Effector CD4-positive, alpha-beta T cell (primary cell): ENCODE measurements at places on chromosomes 6 and 20.

DNA sequence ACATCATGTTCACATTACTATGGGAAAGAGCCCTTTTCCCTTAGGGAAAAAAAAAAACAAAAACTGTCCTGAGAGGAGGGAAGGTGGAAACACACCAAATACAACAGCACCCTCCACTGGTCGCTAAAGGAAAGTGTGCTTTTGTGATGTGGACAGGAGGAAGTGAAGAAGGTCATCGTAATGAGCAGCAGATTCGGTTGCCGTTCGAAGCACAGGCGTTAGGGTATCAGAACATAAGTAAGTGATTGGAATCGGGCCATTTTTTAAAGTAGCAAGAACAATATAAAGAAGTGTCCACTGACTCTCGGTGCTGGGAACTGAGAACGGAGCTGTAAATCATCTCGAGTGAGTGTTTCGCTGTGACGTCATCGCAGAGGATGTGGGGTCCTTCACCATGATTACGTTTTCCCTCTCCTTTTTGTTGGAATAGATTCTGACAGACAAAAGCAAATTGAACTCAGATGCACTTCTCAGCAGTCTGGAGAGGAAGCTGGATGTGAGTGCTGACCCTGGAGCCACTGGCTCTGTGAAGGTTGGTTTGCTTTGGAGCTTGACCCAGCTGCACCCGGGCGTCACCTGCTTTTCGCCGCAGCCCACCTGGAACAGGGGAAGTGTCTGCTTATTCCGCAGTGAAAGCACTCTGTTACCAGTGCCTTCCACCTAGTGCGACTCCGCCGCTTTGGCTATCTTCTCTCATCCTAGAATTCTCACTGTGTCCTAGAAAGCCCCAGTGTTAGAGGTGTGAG is 203.6 kb upstream of the GMDS start:
- no peak for DNase-seq

DNA sequence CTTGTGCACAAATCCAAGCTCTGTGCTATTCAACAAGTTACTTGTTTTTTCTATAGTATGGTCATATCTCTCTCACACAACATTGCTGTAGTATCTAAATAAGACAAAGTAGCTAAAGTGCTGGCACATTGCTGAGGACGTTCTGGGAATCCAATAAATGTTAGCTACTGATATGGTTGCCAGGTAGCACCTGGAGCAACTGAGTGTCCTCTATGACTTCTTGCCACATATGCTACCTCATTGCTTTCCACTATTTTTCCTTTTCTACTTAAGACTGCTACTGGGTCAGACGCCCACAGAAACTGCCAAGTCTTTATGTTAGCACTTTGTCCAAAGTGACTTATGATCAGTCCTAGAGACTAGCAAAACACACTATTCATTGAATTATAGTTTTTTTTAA is 85.3 kb downstream of the SYCP2 start:
- DNase-seq = no peak

- DNase-seq = no peak
Observed at GRCh38 chr20:32522526-32522775, 62.7 kb downstream of the NOL4L start.

GRCh38 chr20:41140226-41141133 is 3.1 kb downstream of the PLCG1 start:
- no peak for DNase-seq

- no peak for DNase-seq
Observed at GRCh38 chr6:32096087-32096393, 13.1 kb downstream of the TNXB start.

- DNase-seq = no peak
Observed at GRCh38 chr6:157912326-157912725, 69.3 kb upstream of the SYNJ2 start.

GRCh38 chr6:44462797-44463727 is 75.6 kb downstream of the CDC5L start:
- no peak for DNase-seq

- DNase-seq = no peak
Observed at GRCh38 chr20:48224533-48225050, 439.3 kb upstream of the SULF2 start.

GRCh38 chr6:39791311-39791710 is 865 bp upstream of the DAAM2 start:
- no peak for DNase-seq

- DNase-seq = no peak
Observed at GRCh38 chr6:70282919-70283461, 19.9 kb downstream of the COL9A1 start.

DNA sequence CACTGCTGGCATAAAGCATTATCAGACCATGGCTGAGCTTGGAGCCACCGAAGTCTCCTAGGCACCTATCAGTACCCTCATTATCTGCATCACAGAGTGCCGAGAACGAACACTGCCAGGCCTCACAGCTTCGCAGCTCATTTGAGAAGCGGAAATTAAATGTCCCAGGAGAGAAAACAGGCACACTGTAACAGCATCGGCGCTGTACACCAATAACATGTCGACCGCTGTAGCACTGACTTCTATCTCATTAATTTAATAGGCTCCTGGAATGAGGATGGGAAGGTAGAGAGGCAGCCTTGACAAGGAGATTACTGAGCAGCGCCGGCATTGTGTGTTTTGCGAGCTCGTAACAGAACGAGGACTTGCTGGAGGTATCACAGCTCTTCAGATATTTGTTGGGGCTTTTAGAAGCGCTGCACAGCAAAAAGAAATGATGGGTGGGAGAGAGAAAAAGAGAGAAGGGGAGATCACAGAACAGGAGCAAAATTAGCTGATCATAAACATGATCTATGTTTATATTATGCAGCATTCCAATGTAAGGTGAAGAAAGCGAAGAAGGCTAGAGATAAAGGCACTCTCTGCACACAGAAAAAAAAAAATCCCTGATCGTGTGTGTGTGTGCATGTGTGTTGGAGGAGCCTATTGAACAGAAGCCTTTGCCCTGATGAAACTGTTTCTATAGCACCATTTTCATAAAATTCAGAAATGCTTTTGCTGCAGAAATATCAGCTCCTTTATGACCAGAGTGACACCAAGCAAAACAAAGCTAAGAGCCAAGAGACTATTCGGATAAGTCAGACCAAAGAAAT is 29.2 kb downstream of the ID4 start:
- DNase-seq = no peak

- no peak for DNase-seq
Observed at GRCh38 chr20:1468117-1468624, 1.5 kb upstream of the NSFL1C start.

GRCh38 chr6:54291738-54292137 is 16.5 kb upstream of the TINAG start:
- DNase-seq = no peak

- no peak for DNase-seq
Observed at GRCh38 chr6:40550202-40551101, 36.7 kb downstream of the LRFN2 start.

- DNase-seq = no peak
Observed at GRCh38 chr6:132020138-132020581, 69.0 kb upstream of the CCN2 start.

GRCh38 chr20:45087814-45088213 is 13.1 kb downstream of the KCNS1 start:
- DNase-seq = no peak

- DNase-seq = no peak
Observed at GRCh38 chr6:42158011-42158410, 15.2 kb upstream of the GUCA1A start.

DNA sequence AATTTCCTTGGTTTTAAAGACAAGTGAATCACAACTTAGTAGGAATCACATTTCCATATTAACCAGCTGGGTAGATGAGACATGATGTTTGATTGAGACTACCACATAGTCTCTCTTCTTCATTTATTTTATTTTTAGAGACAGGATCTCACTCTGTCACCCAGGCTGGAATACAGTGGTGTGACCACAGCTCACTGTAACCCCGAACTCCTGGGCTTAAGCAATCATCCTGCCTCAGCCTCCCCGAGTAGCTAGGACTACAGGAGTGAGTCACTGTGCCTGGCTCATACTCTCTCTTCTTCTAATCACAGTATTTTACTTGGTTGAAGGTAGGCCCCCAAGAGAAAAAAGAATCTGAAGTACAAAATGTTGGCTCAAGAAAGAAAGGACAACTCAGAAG is 80.2 kb upstream of the ASF1A start:
- DNase-seq = no peak

GRCh38 chr20:62457831-62458230 is 18.0 kb downstream of the GATA5 start:
- DNase-seq = no peak

- DNase-seq = no peak
Observed at GRCh38 chr6:48113130-48113529, 2.1 kb upstream of the PTCHD4 start.

DNA sequence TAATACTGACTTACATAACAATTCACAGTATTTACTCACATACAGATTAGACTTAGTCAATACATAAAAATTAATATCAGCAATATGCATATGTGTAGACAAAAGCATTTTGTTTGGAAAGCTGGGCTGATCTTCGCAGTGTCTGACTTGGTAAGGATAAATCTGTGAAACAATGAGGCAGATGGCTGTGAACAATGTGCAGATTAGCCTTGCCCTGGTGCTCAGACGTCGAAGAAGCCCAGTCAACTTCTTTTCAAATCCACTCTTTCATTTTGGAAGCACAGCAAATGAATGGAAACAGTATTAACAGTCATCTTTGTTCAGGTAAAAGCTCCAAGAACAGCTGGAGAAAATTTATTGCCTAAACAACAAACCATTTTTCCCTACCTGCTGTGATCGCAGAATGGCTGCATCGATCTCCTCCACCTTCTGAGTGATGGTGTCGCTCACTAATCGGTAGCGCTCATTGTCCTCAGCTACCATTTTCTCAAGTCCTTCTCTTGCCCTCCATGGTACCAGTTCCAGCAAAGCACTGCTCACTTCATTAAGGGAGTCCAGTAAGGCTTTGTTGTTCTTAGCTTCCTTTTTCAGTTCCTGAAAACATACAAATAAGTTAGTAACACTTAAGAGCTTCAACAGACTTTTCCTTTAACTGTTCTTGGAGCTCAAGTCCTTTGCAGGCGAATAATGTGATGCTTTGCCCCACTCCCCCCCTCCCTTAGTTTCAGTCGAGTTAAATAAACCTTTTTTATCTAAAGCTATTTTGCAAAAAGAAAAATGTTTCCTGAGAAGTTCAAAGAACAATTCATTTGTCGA is 116.5 kb downstream of the DST start:
- DNase-seq = no peak

- no peak for DNase-seq
Observed at GRCh38 chr20:62721511-62722370, 13.1 kb downstream of the NTSR1 start.

- no peak for DNase-seq
Observed at GRCh38 chr20:53595018-53595378, 1.4 kb upstream of the ZNF217 start.

DNA sequence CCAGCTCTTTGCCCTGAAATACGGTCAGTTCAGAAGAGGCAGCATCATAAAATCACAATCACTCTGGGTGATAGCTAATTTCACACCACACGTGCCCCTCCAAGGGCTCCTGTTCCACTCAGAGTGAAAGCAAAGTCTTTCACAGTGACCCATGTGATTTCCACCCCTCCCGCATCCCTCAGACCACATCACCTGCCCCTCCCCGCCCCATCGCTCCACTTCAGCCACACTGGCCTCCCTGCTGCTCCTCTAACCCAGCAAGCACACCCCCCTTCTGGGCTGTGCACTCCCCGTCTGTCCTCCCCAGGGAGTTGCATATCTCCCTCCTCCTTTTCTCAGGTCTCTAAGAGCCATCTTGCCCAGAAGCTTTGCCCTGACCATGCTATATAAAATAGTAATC is 74.5 kb downstream of the PSMG4 start:
- no peak for DNase-seq

- DNase-seq = no peak
Observed at GRCh38 chr6:121826156-121826810, 390.8 kb downstream of the GJA1 start.

- no peak for DNase-seq
Observed at GRCh38 chr20:29689411-29690225, 1567.8 kb upstream of the DEFB115 start.

DNA sequence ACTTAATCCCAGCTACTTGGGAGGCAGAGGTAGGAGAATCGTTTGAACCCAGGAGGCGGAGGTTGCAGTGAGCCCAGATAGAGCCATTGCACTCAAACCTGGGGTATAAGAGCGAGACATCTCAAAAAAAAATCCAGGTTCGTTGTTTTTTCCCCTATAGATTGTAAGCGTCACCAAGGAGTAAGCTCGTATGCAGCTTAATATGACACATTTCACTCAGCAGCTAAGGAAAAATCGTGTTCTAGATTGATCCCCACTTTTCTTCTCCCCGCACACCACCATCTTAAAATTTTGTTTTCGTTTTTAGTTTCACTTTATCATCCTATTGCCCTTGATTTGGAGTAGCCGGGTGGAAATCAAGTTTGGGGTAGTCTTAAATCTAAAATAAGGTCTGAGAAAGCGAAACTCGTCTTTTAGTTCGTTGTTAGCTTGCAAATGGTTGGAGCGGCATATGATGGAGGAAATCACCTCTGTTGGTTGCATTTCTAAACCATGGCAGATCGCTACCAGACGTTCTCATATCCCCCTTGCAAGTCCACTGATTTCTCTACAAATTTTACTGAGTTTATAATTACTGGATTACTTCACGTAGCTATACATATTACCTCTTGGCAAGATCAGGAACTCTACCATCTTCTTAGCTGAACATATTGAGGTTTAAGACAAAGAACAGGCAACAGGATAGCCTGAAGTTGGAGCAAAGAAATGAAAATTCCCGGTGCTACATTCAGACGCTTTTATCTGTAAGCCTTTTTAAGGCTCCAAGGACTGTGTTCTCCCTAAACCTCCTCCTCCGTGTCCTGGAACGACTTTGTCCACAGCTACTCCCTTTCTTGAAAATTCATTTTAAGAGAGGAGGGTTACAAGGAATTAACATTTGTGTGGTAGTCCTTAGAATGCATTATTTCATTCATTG is 91.1 kb upstream of the BTN3A2 start:
- DNase-seq = peak; percentile 14

GRCh38 chr6:32086661-32087573 is 22.2 kb downstream of the TNXB start:
- DNase-seq = no peak

GRCh38 chr6:148935705-148936435 is 189.0 kb downstream of the UST start:
- DNase-seq = no peak

DNA sequence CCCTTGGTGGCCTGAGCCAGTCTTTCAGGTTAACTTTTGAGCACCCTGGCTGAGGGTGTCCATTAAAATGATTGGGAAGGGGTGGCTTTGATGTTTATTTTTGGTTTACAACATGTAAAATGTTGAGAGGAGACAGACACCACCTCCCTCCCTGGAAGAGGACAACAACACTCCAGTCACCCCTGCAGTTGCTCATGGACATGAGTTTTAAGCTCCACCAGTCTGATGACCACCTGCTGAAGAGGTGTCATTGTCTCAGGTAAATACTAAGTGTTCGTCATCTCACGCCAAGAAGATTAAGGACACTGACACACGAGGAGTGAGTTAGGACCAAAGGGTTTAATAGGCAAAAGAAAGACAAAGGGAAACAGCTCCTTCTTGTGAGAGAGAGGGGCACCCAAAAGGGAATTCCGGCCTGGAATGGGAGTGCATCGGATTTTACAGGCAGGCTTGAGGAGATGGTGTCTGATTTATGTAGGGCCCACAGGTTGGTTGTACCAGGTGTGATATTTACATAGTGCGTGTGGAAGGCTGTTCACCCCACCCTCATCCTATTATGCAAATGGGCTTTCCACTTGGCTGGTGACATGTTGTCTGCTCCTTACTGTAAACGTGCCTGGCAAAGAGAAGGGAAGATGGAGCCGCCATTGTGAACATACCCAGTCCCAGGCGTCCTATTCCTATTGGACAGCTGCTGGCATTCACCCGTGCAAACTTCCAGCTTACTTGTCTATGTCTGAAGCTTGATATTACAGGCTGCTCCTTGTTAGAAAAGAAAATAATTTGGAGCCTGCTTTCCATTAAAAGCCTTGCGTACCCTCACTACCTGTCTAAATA is 6.6 kb downstream of the HLA-B start:
- no peak for DNase-seq

GRCh38 chr6:85008296-85009009 is 244.1 kb upstream of the TBX18 start:
- no peak for DNase-seq
